ENCODE measurements at places on chromosomes 6 and 20.

DNA sequence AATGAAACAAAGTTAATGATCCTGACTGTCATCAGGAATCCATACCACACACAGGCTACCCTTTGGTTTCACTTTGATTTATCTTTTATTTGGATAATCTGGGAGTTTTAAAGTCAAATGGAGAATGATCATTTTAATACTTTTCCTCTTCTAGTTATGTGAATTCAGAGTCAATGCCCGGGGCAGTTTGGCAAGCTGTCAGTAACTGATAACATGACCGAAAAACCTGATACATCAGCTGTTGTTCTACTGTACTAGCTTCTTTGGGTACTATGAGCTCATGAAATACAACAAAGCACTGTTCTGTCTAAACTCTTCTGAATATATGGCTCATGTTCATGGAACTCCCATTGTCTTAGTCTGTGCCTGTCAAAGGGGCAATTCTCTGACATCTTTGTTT is 30.2 kb downstream of the KLHL31 start:
- DNase-seq, result no peak

DNA sequence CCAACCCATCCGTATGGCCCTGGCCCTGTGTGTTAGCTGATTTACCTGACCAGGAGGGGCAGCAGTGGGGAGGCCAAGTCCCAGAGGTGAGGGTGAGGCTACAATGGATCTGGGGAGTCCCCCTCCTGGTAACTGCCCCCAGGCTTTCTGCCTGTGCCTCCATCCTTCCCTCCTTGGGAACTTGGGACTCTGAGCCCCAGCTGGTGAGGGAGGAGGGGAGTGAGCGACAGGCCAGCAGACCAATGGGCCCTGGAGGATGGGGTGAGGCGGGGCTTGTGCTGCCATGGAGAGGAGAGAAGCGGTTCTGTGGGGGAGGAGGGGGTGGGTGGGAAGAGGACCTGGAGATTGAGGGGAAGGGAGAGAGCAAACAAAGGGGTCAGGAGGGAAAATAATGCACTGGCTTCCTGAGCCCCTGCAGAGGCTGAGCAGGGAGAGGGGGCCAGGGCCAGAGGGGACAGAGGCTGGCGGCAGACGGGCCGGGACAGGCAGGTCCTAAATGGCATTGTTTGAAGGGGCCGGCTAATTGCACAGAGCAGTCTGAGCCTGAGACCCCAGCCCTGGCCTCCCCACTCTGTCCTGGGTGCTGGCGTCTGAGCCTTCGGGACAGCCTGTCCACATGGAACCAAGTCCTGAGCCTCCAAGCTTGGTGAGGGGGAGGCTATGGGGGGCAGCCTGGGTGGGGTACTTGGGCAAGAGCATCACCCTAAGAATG is 17.5 kb downstream of the DNMT3B start:
- no peak for DNase-seq

GRCh38 chr20:58956078-58956477 is 25.0 kb upstream of the NELFCD start:
- no peak for DNase-seq

GRCh38 chr6:27505209-27506027 is 32.5 kb upstream of the ZNF184 start:
- no peak for DNase-seq

- DNase-seq, result no peak
Observed at GRCh38 chr20:62368976-62369814, 2.1 kb upstream of the LAMA5 start.

DNA sequence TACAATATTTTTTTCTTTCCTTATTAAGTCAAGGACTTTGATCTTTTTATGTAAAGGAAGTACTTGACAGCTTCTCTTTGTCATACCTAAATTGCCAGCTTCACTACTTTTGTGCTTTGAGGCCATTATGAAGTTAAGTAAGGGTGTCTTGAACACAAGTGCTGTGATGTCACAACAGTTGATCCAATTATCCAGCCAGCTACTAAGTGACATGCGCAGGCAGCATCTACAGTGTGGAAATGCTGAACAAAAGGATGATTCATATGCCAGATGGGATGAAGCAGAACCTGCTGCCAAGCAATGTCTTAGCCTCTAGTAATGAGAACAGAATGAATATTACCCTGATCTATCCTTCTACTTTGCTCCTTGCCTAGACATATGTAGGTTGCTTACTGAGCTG is 68.3 kb upstream of the TMEM244 start:
- no peak for DNase-seq

DNA sequence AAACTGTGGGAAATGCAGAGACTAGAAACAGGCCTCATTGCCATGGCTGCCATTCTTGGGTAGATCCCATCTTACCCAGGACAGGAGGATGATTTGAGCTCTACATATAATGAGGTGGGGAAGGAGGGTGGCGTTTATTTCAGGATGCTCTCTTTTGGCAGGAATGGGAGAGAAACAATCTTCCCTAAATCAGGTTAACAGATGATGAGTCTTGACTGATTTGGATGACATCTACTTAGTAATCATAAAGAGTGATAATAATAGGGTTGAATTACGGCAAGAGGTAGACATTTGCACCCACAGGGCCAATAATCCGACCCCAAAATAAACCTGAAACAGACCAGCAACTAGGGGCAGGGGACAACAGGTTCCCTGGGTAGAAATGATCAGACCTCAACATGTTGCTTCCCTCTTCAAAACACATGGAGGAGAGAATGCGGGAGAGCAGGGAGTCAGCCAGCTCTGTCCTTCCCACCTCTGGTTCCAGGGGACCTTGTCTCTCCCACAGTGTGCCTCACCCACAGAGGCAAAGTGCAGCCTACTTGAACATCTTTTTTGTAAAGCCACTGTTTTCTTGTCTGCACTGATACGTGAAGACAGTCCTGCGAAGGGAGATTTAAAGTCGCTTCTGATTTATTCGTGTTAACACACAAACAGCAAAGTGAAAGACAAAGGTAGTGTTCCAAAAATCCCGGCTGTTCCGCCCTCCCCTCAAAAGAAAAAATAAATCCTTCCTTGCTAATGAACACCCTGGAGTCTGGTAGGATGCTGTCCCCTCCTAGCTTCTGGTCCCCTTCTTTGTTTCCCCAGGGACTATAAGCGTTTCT is 3.9 kb downstream of the FOXQ1 start:
- DNase-seq, result no peak

- DNase-seq, result no peak
Observed at GRCh38 chr20:19231359-19232035, 19.1 kb downstream of the SLC24A3 start.

GRCh38 chr6:36050305-36050704 is 22.7 kb downstream of the MAPK14 start:
- DNase-seq, result no peak

DNA sequence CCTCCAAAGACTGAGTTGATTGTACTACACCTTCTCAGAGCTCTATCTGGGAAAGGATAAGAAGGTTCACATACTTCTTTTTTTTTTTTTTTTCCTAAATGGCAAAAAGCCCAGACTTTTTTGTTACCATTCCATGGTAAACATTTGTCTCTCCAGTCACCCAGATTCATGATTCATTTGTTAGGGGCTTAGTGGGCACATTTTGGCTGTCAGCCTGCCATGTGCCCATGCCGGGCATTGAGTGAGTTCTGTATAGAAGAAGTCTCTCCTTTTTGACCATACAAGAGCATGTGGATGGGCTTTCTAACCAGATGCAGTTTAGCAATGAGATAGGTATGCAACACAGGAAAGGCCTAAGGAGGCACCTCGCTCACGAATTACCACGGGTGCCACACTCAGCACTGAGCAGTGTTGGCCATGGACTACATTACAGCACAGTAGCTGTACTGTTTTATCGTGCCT is 447.5 kb upstream of the HSF2 start:
- no peak for DNase-seq

DNA sequence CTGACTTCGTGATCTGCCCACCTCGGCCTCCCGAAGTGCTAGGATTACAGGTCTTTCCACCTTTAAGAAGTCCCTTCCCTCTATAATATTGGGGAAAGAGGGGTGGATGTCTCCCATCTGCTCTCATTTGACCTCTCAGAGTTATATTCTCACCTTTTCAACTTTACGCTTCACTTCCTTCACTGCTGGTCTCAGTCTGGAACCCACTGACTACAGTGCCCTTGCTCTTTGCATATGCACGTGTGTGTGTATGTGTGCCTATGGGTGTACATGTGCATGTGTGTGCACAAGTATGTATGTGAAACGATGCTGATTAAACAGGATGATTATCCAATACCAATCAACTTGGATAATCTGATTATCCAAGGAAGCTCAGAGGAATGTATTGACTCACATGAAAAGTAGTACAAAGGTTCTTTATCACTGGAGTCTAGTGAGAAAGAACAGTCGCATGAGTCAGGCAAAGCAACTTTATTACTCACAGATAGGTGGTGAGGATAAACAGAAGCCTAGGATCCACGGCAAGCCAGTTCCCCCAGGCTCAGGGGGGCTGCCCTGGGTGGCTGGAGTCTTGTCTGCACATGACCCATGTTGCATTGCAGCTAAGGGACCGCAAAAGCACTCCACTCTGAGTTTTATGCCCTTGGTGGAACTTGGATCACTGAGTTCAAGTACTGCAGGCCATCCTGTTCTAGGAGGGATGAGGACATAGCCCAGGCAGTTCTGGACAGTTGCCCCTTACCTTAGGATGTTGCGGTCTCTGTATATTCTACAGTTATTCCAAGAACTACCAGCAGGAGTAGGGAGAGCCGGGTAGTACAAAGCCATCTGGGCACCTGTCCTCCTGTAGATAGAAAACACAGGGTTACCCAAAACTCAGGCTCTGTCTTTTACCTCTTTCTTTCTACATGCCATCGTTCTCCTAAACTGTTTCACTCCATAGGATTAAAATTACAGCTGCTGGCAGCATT is 50.9 kb downstream of the SNRNP48 start:
- no peak for DNase-seq

GRCh38 chr6:110090876-110091275 is 88.6 kb downstream of the WASF1 start:
- no peak for DNase-seq

GRCh38 chr6:138339024-138339423 is 38.7 kb upstream of the SMIM28 start:
- no peak for DNase-seq

- no peak for DNase-seq
Observed at GRCh38 chr20:16327606-16328005, 245.6 kb downstream of the KIF16B start.

GRCh38 chr6:140095532-140095931 is 721.1 kb upstream of the CITED2 start:
- DNase-seq, result no peak

GRCh38 chr6:116034327-116034726 is 26.4 kb downstream of the FRK start:
- DNase-seq, result no peak

DNA sequence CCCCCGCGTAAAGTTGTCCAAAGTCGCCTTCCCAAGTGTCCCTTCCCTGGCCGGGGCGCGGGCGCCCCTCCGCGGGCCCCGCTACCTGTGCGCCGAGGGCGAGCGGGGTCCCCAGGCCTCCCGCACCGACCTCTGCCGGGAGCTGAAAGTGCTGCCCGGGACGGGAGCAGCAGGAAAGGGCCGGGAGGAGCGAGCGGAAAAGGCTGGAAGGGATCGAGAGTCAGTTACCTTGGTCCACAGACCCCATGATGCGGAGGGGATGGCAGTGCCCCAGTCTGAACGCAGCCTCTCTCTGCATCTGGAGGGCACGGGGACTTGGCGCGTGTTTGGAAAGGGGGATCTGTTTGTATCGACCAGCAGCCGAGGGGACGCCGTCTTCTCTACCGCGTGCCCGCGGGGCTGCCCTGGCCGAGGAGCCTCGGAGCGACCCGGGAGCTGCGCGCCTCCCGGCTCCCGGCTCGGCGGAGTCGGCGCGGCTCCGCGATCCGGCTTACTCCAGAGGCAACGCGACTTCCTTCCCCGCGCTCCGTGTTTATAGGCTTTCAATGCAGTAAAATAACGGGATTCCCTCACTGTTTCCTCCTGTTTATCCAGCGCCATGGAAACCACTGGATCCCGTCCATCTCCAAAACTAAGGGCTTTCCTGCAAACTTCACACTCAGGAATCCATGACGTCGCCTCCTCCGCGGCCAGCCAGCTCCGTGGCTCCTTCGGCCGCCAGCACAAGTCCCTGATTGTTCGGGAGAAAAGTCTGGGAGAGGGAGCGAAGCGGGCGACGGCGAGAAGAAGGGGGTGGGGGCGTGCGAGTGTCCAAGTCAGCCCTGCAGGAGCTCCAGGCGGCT is 20.0 kb upstream of the NFATC2 start:
- peak; percentile 94 for DNase-seq

DNA sequence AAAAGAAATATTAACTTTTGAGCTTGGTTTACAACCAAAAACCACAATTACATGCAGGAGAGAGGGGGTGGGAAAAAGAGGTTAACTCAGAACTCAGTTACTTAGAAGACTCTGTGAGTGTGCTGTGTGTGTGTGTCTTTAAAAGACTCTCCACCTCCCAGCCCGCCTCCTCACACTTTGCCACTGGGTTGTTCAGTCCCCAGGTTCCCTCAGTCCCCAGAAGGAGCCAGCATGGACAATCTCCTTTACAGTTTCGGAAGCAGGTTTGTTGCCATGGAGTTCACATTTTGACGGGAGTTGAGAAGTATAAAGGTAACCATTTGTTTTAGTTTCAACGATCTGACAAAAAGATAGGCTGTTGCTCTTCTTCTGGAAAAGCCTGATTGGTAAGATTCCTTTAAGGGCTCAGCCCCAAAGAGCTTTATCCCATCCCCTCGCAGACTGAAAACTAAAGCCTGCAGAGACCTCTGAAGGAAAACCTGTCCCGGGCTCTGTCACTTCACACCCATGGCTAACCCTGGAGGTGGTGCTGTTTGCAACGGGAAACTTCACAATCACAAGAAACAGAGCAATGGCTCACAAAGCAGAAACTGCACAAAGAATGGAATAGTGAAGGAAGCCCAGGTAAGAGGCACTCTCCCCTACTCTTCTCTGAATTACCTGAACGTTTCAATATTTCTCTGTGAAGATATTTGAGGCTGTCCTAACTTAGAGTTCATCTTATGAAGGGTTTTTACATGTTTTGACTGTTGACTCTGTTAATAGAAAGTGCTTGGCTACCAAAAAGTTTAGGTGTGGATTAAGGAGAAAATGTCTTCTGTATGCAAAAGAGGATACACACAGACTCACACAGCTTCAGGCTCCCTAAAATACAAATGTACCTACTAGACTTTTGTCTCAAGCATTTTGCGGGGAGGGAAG is at the start of gene SPTLC3:
SPTLC3 (plus strand) TSS at position 212 of the 921 bp plus-strand sequence; CDS start at position 508, 296 bp downstream.
- DNase-seq, result peak; percentile 73

All from right atrium auricular region (tissue), 2 donors.